Forelimb muscle (tissue), 1 donor: ENCODE measurements at places on chromosomes 16 and 17. TPM values are rescaled to one million over a fixed set of nuclear protein-coding genes. Genes with fewer than 3 reads are reported as not detected.

STX1B gene
- 1.9 TPM for polyA plus RNA-seq

CETP gene
- polyA plus RNA-seq, result 5.3 TPM

C16orf96 gene
- polyA plus RNA-seq, result 0.73 TPM

CDH3 gene
- 0.57 TPM for polyA plus RNA-seq

CRYBA1 gene
- not detected for polyA plus RNA-seq

IGF2BP1 gene
- 10.5 TPM for polyA plus RNA-seq

ALDOC gene
- polyA plus RNA-seq, result 1.4 TPM

CA7 gene
- not detected for polyA plus RNA-seq

LRRC36 gene
- polyA plus RNA-seq, result 0.47 TPM

C16orf54 gene
- polyA plus RNA-seq, result 0.40 TPM

C17orf50 gene
- polyA plus RNA-seq, result not detected

- DNase-seq, result no peak
These were observed 14.2 kb downstream of the TERF2 start for GRCh38 chr16:69371564-69371963.

- no peak for DNase-seq
These were observed 235.6 kb upstream of the GSE1 start for GRCh38 chr16:85377388-85378144.

DNA sequence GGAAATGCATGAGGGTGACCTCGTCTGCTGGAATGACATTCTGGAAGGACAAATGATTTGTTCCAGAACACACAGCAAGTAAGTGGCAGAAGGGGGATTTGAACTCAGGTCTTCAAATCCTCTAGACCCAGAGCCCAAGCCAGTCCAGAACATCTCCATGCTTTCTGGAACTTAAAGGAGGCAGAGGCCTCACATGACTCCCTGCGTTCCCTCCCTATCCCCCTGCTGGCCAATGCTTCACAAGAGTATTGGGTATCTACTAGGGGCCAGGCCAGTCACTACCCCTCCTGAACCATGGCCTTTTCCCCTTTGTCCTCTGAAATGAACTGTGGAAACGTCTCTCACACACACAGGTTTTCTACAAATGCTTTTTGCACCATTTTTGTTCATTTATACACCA is 7.6 kb upstream of the BEAN1 start:
- DNase-seq, result no peak

DNA sequence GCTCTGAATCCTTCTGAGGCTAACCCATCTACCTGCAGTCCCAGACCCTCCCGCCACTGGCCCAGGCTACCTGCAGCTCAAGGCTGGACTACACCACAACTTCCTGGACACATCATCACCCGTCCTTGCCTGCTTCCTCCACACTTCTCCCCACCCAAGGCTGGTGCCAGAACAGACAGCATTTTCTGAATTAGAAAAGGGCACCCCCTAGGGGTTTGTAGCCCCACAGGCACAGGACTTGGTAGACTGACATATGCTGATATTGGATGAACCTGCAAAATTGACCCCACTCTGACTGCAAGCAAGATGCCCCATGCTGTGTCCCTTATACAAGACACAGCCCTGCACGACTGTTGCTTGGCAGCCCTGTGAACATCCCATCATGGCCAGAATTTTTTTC is 271.5 kb upstream of the C16orf82 start:
- no peak for DNase-seq

GRCh38 chr16:761625-762513 is 1.3 kb downstream of the MSLN start:
- no peak for DNase-seq

DNA sequence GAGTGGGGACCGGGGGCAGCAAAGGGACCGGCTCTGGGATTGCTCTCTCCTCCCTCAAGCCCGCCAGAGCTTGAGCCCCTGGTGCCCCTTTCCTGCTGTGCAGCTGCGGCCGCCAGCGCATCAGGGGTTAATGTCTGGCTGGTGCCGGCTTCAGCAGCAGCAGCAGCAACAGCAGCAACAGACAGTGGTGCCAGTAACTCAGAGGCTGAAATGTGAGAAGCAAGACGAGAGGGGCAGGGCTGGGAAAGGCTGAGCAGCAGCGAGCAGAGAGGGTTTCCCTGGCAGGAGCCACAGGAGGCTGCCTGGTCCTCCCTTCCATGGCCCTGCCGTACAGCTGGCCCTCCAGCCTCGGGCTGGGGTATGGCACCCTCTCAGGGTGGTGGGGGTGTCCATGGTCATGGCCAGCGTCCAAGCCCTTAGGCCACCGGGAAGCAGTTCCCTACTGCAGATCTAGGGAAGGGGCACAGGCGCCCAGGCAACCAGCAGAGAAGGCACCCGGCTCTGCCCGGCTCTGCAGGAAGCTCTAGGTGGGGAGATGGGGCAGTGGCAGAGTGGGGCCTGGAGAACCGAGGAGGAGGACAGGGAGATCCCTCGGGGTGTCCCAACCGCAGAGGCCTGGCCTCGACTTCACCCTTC is 21.1 kb upstream of the TFAP4 start:
- no peak for DNase-seq

GRCh38 chr16:12258861-12259645 is 282.5 kb downstream of the SNX29 start:
- DNase-seq, result no peak

DNA sequence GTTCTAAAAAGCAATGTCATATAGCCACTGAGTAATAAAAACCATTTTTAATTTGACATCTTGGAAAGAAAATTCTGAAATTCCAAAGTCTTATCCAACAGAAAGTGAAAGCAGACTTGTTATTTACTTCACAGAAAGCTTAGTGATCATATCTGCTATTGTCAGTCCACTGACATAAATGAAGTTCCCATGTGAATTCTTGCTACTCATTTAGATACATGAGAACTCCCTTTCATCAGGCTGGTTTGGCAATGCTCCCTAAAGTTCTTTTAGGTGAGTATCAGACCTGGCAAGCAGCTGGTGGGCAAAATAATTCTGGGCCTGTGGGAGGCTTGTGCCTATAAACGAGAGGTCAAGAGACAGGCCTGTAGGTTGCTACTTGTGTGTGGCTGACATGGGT is 23.4 kb downstream of the NME2 start:
- no peak for DNase-seq

DNA sequence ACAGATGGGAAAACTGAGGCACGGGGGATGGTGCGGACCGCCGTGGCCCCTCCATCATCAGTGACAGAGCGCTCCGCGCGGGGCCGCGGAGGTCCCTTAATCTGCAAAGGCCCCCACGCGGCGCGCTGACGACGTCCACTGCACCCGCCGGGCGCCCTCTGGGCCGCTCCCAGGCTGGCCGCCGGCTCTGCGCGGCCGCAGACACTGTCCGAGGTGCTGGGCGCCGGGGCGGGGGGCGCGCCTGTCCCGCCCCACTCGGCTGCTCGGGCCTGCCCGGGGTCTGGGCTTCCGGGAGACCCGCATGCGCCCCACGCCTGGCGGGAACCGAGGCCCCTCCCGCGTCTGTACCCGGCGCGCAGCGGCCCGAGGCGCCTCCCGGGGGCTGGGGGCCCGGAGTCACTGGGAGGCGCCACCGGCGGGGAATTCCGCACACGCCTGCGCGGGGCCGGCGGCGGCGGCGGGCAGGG is 550 bp upstream of the RNF213 start:
- DNase-seq, result no peak
